ENCODE measurements at places on chromosomes 3 and 15.

- DNase-seq, result no peak
These were observed 6.7 kb upstream of the SEC13 start for GRCh38 chr3:10327592-10327991.

DNA sequence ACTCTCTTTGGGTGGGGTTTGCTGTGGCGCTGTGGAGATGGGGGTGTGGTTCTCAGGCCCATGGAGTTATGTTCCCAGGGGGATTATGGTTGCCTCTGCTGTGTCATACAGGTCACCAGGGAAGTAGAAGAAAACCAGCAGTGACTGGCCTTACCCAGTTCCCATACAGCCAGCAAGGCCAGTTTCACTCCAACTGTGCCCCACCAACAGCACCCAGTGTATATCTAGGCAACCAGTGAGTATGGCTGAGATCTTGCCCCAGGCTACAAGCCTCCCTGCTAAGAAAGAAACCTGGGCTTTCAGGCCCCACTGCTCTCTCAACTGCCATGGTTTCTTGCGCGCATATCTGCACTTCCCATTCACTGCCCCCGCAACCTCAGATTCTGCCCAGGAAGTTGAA lies 31.4 kb upstream of the RARB start:
- DNase-seq, result no peak

GRCh38 chr3:8764528-8764927 lies 4.9 kb downstream of the OXTR start:
- no peak for DNase-seq

DNA sequence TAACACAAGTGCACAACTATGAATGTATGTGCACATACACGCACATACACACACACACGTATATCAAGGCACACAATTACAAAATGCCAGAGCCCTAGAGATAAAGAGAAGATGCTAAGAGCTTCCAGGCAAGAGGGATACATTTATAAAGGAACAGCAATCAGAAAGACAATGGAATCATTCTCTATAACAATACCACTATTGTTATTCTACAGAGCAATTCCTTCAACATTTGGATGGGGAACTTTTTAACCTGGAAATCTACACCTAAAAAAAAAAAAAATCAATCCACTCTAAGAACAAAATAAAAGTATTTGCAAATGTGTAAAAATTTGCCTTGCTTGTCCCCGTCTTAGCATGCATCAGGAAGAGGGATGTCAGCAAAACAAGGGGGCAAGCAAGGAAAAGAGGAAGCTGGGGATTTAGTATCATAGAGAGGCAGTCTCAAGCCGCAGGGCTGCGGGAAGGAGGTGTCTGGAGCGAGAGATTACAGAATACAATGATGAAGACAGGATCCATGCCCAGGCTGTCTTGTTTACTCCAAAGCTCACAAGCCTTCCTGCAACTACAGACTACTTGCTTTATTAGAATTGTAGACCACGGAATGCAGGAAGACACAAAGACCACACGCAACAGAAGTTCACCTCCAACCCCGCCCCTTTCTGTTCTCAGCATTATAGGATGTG lies 220.2 kb downstream of the NTRK3 start:
- DNase-seq, result no peak

DNA sequence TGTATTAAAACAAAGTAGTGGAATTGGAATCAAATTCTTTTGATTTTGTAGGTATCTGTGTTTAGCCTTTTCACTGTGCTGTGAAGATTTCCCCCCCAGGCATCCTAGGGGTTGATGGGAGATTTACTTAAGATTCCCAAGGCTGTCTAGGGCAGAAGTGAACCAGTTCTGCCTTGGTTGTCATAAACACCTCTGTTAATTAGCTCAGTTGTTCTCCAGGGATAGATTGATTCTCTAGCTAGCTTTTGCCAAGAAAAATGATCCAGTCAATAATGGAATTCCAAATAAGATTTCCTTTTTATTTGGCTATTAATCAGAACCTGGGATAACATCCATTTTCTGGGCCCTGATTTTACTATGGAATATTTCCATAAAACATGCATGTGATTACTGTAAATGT lies 12.7 kb downstream of the DAG1 start:
- no peak for DNase-seq

GRCh38 chr15:29942548-29942947 lies 120.3 kb upstream of the TJP1 start:
- no peak for DNase-seq

GRCh38 chr3:46349484-46350261 lies 4.2 kb upstream of the CCR2 start:
- no peak for DNase-seq

DNA sequence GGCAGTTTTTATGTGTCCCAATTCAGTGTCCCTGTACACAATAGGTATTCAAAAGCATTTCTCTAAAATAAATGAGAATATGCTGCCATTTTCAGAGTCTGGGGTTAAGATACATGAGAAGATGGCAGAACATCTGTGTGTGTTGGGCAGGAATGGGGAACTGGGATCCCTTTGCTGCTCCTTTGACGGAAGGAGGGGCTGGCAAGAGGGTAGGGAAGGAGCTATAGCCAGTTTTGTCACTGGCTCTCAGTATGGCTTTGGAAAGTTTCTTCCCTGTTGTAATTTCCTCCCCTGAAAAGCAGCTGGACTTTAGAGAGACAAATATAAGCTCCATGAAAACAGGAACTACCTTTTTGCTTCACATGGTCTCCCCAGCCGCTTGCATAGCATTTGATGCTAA lies 137.5 kb upstream of the PRR23C start:
- DNase-seq, result no peak

- DNase-seq, result no peak
These were observed 30.9 kb downstream of the GOLM2 start for GRCh38 chr15:44319385-44319784.

DNA sequence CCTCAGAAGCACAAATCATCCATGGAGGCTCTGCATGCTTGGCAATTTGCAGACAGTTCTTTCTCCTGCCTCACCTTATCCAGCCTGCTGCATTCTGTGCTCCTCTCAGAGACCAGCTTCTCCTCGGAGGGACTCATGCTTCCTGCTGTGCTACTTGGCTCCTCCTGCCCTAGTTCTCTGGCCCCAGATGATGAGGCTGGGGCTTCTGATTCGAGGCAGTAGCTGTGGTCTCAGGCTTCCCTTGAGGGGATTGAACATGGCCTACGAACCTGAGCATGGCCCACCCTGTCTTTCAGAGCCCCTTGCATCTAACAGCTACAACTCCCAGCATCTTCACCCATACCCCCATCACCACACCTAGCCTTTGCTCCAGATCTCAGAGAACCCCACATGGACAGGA lies 6.7 kb downstream of the VIPR1 start:
- no peak for DNase-seq

DNA sequence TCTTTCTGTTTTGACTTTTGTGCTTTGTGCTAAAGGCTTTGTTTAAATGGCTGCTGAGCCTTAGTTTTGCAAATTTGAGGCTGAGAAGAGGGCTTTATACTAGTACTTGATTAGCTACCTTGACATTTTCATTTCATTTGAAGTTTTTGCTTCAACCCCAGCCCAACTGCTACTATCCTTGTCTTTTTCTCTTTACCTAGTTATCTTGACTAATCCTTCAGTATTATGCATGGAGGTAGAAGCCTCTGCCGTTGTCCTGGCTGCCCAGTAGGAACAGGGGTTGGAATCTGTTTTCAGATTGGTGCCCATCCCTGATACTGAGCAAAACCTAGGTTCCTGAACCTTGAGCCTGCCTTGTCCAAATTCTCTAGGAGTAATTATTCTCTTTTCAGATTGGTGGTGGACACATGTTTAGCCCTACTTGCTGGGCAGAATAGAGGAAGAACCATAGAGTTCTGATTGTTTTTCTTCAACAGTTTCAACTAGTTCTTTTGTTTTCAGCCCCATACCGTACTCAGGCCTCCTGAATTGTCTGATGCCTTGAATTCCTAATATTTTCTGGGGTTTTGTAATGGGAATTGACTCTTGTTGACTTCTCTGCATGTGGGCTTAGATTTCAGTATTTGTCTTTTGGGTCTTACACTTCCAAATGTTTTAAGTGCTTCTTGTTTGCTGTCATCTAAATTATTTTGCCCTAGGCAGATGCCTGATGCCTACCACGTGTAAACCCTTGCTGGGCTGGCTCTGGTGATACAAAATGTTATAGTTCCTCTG lies 143.2 kb downstream of the DOCK3 start:
- DNase-seq, result no peak

GRCh38 chr3:152910966-152911365 lies 76.0 kb downstream of the P2RY1 start:
- no peak for DNase-seq

DNA sequence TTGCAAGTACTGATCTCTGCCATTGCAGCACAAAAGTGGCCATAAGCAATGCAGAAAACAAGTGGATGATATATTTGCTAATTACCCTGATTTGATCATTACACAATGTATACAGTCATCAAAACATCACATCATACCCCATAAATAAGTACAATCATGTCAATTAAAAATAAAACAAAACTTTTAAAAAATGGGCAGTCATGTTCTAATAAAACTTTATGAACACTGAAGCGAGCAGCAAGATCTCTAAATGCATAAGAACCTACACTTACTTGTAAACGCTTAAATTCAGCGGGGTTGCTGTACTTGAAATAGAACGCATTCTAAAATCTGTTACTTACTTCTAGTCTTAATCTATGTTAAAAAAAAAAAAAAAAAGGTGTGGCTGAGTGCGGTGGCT lies 73.4 kb downstream of the AQR start:
- DNase-seq, result no peak

DNA sequence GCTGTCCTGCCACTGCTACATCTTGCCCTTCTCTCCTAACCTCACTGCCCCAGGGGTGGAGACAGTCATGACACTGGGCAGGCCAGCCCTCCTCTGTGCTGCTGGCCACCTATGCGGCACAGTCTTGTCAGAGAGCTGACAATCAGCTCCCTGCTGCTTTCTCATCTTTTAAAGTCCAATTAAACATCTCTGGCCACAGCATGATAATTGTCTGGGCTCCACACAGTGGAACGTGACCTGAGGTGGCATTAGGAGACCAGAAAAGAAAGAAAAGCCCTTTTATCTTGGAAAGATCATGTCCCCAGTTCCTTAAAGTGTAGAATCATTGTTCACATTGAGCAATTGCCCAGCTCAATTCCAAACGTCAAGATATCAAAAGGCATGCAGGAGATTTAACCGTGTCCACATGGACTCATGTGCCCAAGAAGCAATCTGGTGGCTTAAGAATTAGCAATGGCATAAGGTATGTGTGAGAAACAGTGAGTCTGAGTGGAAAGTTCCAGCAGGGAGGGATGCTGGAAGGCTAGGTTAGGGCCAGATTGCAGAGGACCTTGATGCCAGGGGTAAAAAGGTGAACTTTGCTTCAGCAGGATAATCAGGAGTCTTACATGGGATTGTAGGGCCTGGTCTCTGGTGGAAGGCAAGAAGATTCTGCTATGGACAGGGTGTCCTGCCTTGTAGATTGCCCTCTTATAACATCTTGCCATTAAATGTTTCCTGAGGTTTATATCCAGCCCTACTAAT lies 15.3 kb upstream of the CACNA1D start:
- DNase-seq, result no peak

DNA sequence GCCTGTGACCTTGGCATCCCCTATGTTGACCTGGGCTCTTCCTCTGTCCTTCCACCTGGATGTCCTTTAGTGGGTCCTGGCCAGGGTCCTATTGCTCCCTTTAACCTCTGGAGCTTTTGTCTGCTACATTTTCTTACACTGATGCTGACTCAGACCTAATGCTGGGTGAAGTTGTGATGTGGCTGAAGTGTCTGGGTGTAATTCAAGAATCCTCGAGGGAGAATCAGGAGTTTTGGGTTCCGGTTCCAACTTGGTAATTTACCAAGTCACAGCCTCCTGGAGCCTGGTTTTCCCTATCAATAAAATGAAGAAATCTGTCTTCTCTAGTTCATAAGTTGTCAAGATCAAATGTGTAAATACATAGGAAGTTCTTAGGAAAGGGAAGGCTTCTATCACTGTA lies 25.6 kb downstream of the CEP19 start:
- no peak for DNase-seq

- DNase-seq, result no peak
These were observed 49.5 kb upstream of the MBNL1 start for GRCh38 chr3:152219216-152219615.

- DNase-seq, result no peak
These were observed 160.7 kb downstream of the PDE8A start for GRCh38 chr15:85142312-85142711.

DNA sequence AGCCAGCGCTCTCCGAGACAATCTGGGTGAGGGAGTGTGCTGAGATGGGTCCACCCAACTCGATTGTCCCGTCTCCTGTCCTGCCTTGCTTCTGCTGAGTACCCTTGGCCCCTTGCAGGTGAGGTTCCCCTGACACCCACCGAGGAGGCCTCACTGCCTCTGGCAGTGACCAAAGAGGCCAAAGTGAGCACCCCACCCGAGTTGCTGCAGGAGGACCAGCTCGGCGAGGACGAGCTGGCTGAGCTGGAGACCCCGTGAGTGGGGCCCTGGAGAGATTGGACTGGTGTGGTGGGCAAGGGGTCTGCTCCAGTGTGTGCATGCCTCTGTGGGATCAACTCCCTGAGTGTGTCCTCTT lies 23.6 kb downstream of the NBEAL2 start:
- DNase-seq, result no peak

GRCh38 chr3:23405081-23405480 lies 202.0 kb downstream of the UBE2E2 start:
- DNase-seq, result no peak

DNA sequence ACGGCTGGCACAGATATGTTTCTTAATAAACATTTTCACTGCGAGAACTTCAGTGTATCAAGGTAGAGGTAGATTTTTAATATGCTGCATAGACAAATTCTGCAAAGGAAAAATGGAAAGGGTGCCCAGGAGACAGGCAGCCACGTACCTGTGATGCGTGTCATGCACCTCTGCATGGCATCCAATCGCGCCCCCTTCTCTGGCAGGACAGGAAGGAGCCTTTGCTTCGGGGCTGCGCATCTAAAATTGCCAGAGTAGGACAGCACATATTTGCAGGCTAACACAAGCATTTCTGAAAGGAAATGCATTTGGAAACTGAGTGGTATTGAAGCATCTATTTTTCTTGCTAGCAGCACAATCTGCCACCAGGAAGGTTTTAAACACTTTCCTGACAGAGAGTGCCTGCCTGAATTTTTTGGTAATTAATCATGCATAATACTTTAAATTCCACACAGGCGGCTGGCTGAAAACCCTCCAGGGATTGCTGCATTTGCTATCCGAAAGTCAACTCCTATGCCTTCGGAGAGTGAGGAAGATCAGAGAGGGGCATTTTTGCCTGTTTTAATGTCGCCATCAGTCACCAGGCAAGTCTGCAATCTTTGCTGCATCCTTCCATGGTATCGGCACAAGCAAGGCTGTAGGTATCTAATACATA lies 165.1 kb upstream of the ATP10A start:
- DNase-seq, result no peak

Data from stimulated activated CD4-positive, alpha-beta T cell treated with anti-CD3 and anti-CD28 coated beads, Interleukin-12 subunit alpha, Interleukin-12 subunit beta, amount 100 ng/mL, for 24 hours (primary cell).